ENCODE measurements at places on chromosomes 5 and 9.

GRCh38 chr9:84297162-84297821, 43.3 kb downstream of the SLC28A3 start:
- no peak for DNase-seq

DNA sequence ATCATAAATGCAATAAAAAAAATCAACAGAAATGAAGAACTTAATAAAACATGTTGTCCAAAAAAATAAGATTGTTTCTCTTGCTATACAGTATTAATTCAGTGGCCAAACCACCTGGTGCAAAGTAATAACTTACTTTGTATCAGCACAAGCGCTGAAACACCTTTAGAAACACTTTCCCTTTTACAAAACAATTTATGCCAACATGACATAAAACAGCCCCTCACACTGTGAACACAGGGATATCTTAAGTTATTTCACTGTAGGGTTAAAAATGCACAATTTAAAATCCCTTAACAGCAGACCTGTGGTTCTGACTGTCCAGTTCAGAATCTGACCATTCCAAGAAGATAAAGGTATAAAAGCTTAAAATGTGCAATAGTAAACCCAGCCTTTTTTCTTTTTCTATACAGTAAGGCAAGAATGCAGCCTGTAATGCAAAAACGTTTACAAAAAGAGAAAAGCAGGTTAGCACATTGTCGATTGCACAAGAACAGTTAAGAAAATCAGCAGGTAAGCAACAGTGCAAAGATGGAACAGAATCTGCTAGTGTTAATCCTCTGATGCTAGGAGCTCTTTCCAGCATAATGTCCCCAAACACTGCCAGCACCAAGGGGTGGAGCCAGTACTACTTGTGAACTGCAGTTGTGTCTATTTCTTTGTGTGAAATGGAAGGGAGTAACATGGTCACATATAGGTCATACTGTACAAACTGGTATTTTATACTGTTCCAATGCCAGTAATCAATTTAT, 21.6 kb downstream of the RAB14 start:
- DNase-seq: no peak

- no peak for DNase-seq
These were observed 38.6 kb downstream of the GTF3C4 start for GRCh38 chr9:132708769-132709430.

- DNase-seq: no peak
These were observed 114.1 kb downstream of the SYK start for GRCh38 chr9:90915693-90916092.

DNA sequence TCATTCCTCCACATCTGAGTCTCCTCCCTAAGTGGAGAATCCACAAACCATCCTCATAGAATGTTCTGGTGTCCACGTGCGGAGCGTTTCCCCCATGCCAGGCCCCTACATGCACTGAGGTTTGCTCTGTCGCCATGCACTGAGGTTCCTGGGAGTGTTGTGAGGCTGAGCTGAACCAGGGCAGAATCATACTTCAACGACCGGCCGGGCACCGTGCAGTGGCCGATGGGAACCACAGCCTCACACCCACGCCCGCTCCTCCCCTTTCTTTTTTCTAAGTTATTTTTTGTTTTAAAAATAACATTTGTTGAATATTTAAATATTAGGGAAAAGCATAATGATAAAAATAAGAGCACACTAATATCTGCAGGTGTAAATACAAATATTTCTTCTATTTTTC, 260.4 kb upstream of the IRX4 start:
- DNase-seq: no peak

DNA sequence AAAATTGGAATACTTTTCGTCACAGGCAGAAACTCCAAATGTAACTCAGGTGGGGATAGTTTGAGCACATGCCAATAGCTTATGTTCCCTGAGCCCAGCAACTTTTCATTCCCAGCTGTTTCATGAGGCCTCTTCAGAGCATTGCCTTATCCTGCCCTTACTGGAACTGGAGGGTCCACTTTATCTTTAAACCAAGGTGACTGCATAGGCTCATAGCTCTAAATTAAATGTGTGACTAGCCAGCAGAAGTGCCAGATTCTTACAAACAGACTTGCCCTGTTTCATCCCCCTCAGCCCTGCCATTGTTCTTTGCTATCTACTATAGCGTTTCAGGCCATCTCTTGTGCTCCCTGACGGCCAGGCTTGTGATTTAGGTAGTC, 8.1 kb upstream of the LCP2 start:
- DNase-seq: no peak

- no peak for DNase-seq
These were observed 16.3 kb upstream of the PLEKHG4B start for GRCh38 chr5:75331-76320.

DNA sequence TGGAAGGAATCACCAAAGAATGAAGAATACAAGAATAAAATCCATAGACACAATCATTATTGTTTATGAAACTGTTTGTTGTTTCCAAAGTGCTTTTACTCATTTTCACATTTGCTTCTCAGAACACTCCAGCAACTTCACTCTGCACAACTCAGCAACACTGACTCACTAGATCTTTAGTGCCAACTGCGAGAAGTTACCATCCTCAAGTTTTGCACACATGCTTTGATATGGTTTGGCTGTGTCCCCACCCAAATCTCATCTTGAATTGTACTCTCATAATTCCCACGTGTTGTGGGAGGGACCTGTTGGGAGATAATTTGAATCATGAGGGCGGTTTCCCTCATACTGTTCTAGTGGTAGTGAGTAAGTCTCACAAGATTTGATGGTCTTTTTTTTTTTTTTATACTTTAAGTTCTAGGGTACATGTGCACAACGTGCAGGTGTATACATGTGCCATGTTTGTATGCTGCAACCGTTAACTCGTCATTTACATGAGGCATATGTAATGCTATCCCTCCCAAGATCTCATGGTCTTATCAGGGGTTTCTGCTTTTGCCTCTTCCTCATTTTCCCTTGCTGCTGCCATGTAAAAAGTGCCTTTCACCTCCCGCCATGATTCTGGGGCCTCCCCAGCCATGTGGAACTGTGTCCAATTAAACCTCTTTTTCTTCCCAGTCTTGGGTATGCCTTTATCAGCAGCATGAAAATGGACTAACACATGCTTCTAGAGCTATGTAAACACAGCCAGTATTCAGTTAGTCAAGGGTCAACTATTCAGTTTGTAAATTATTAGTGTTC, 36.9 kb downstream of the CLINT1 start:
- no peak for DNase-seq

- DNase-seq: no peak
These were observed 475.5 kb downstream of the CETN3 start for GRCh38 chr5:89934069-89934468.

DNA sequence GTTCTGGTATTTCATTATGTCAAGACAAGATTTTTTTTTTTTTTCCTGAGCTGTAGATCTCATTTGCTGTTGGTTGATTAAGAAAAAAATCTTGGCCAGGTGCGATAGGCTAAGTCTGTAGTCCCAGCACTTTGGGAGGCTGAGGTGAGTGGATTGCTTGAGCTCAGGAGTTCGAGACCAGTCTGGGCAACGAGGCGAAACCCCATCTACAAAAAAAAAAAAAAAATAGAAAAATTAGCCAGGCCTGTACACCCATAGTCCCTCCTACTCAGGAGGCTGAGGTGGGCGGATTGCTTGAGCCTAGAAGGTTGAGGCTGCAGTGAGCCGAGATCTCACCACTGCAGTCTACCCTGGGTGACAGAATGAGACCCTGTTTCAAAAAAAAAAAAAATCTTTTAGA, 12.2 kb downstream of the CDC42SE2 start:
- DNase-seq: no peak

DNA sequence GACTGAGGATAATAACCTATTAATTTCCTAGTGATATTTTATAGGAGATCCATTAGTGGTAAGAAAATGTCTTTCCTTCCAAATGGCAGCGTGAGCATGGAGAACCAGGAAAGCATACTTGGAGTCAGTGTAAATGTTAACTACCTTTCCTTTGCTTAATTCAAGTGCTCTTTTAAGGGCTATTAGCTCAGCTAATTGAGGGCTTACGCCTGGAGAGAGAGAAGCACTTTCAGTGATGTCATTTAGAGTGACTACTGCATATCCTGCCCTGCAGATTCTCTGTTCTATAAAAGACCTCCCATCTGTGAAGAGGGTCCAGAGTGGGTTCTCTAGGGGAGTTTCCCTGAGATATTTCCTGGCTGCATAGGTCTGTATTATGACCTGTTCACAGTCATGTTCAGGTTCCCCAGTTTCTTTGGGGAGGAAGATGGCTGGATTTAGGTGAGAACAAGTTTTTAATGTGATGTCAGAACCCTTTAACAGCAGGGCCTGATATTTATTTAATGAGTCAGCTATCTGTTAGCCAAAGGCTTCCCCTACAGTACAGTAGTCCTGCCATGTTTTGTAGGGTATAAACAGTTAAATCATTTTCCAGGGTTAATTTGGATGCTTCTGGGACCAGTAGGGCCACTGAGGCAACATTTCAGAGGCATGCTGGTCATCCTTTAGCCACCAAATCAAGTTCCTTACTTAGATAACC, 89.6 kb downstream of the TRIM36 start:
- no peak for DNase-seq

DNA sequence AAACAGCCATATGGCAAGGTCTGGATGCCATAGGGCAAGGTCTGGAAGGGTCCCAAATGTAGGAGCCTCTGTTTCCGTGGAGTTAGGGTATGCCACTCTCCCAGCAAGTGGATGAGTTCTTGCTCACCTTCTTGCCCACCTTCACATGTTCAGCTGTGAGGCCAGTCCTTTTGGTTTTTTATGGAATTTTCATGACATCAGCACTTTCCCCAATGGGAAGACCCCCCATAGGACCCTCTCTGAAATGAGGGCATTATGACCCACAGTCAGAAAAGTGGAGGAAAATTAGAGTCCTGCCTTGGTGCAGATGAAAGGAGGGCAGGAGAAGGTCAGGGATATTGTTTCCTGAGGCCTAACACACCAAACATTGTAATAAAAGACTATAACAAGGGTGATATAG, 53.9 kb downstream of the RASA1 start:
- no peak for DNase-seq

DNA sequence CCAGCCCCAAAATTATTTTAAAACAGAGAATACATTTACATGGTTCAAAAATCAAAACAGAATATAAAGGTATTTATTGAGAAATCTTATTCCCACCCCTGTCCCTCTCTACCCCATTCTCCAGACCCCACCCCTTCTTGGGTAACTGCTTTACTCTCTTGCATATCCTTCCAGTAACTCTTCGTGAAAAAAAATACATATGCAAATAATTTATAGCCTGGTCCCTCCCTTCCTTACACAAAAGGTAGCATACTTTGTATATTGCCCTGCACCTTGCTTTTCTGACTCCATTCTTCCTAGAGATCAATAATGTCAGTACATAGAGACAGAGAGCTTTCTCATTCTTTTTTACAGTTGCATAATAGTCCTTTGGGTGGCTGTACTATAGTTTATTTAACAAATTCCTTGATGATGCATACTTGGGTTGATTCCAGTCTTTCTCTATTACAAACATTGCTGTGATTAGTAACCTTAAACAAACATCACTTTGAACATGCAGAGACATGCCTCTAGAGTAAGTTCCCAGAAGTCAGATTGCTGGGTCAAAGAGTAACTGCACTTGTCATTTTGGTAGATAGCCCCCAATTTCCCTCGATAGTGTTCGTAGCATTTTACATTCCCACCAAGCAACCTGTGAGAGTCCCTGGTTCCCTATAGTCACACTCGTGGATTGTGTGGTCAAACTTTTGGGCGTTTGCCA, 47.9 kb downstream of the STOM start:
- no peak for DNase-seq

GRCh38 chr5:80503641-80504040, 15.7 kb downstream of the FAM151B start:
- DNase-seq: no peak

GRCh38 chr5:91643797-91644196, 260.7 kb upstream of the ARRDC3 start:
- DNase-seq: no peak

- DNase-seq: no peak
These were observed 63.5 kb downstream of the ZNF354C start for GRCh38 chr5:179123491-179124272.

DNA sequence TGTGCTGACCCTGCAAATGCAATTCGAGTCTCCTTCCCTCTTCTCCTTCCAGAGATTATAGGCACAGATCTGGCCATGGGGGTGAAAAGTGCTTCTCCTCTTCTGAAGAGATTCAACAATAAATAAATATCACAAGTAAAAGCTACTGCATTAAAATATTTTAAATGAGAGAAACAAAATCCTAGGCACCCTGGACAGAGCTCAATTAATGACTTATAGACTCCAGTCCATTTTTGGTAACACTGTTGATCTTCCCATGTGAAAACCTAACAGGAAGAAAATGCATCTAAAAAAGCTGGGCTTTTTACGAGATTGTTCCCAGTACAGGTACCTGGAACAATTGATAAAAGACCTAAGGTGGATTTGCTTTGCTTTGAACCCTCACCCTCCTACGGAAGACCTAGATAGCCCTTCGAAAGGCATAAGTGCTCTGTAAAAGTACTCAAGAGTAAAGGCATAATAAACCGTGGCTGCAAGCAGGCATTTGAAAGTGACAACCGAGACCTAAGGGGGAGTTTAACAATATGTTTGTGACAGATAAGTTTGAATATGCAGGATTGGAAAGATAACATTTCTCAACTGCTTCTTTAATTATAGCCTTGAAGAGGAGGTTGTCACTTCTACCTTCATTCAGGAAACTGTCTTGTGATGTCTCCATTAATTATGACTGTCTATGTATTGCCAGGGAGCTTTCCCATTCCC, 29.4 kb upstream of the MED10 start:
- DNase-seq: no peak

- DNase-seq: no peak
These were observed 3.2 kb downstream of the THG1L start for GRCh38 chr5:157734436-157734835.

- no peak for DNase-seq
These were observed 2156.9 kb upstream of the C9orf72 start for GRCh38 chr9:29730163-29730562.

- DNase-seq: no peak
These were observed 233.8 kb downstream of the GADD45G start for GRCh38 chr9:89838621-89839020.

GRCh38 chr9:14401911-14402310, 88.0 kb upstream of the NFIB start:
- DNase-seq: no peak

GRCh38 chr9:113622600-113623400, 159.3 kb downstream of the RGS3 start:
- no peak for DNase-seq
